ENCODE measurements at places on chromosomes 6 and 20. TPM values are rescaled to one million over a fixed set of nuclear protein-coding genes. Genes with fewer than 3 reads are reported as not detected.

- H3K36me3 ChIP-seq: no peaks in the 10 kb centered on the region
- H3K4me1 ChIP-seq: peaks cover 5% of the 10 kb centered on the region
- H3K27me3 ChIP-seq: no peaks in the 10 kb centered on the region
- H3K27ac ChIP-seq: no peak overlapping the region
Measured at GRCh38 chr6:25042536-25042935, 106.8 kb upstream of the RIPOR2 start.

The OPN5 gene
- not detected for total RNA-seq

The KCNQ2 gene
- not detected for total RNA-seq

- H3K4me1 ChIP-seq: no peaks in the 10 kb centered on the region
- no peaks in the 10 kb centered on the region for H3K36me3 ChIP-seq
- H3K4me3 ChIP-seq: no peak overlapping the region
- DNase-seq: no peak
- H3K27ac ChIP-seq: no peak overlapping the region
Measured at GRCh38 chr20:19026901-19027644, 185.4 kb upstream of the SLC24A3 start.

The CST2 gene
- not detected for total RNA-seq

- no peak for DNase-seq
- no peak overlapping the region for H3K4me3 ChIP-seq
Measured at GRCh38 chr6:116408491-116408890, 37.7 kb downstream of the DSE start.

The PTGIS gene
- not detected for total RNA-seq

DNA sequence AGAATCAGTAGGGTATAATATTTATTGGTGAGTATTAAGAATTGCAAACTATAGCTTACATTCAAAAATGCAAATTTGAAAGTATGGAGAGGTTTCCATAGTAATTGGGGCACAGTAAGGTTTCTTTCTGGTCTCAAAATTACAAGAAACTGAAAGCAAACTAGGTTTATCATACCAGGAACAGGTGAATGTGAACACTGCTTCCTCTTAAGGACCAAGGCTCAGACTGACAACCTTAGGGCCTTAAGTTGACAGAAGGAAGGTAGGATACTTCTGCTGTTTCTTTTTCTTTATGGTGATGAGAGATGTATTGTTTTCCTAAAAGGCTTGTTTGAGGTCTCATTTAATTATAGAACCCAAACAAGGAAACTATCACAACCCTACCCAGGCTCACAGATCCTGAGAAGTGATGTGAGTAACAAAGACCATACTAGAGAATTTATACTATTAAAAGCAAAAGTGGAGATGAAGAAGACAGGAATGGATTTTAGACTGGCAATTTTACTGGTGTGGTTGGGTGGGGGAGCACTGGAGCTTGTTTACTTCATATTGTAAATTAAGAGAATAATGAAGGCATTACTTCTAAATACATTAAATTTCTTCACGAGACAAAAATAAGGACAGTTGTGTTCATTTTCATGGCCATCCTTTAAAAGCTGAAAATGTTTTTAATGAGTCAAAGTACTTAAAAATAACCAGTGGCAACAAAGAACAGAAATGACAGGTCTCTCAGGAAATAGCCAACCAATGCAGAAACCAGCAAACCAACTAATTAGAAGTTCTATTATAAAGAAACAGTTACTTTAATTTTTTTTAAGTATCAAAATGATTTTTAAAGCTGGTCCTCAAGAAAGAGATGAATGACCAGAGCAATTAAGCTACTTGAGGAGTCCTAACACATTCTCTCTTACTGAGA, 21.3 kb downstream of the STAU1 start:
- no peaks in the 10 kb centered on the region for H3K27me3 ChIP-seq
- no peak overlapping the region for H3K27ac ChIP-seq
- H3K4me3 ChIP-seq: no peak overlapping the region
- H3K36me3 ChIP-seq: peaks cover 34% of the 10 kb centered on the region

- H3K4me1 ChIP-seq: no peaks in the 10 kb centered on the region
- peaks cover 2% of the 10 kb centered on the region for H3K27me3 ChIP-seq
- H3K27ac ChIP-seq: no peak overlapping the region
- H3K36me3 ChIP-seq: no peaks in the 10 kb centered on the region
- DNase-seq: no peak
Measured at GRCh38 chr6:133062077-133062476, 179.1 kb upstream of the EYA4 start.

GRCh38 chr6:30877419-30878262, 6.7 kb upstream of the DDR1 start:
- H3K27ac ChIP-seq: peak overlapping the region; percentile 31
- peak overlapping the region; percentile 22 for H3K4me3 ChIP-seq
- H3K36me3 ChIP-seq: no peaks in the 10 kb centered on the region
- peak; percentile 88 for DNase-seq

- H3K27me3 ChIP-seq: peaks cover 9% of the 10 kb centered on the region
- no peak overlapping the region for H3K4me3 ChIP-seq
- no peak for DNase-seq
- H3K27ac ChIP-seq: no peak overlapping the region
- no peaks in the 10 kb centered on the region for H3K4me1 ChIP-seq
Measured at GRCh38 chr20:17036541-17036940, 190.3 kb upstream of the PCSK2 start.
